ENCODE measurements at places on chromosomes 2 and 18.

DNA sequence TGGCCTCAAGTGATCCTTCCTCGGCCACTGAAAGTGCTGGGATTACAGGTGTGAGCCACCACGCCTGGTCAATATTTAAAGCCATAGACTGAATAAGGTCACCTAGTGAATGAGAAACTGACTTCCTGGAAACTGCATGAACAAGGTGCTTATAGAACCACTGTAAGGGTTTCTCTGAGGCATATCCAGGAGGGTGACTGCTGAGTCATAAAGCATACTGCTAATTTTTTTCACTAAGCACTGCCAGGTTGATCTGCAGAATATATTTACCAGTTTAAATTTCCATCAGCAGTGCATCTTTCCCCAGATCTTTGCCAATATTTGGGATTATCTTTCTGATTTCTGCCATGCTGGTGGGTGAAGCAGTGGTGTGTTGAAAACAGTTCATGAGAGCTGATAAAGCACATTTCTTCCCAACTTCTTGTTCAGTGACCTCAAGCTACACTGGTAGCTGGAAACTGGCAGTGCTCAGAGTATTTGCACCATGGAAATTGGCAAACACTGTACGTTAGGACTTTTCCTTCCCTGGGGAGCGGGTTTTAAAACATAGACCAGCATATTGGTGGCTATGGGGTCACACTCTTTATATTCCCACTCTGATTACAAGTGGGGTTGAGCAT is 4.2 kb upstream of the CLIP4 start:
- no peak for DNase-seq

- DNase-seq, result no peak
Observed at GRCh38 chr2:146037334-146037870, 1517.5 kb upstream of the ZEB2 start.

DNA sequence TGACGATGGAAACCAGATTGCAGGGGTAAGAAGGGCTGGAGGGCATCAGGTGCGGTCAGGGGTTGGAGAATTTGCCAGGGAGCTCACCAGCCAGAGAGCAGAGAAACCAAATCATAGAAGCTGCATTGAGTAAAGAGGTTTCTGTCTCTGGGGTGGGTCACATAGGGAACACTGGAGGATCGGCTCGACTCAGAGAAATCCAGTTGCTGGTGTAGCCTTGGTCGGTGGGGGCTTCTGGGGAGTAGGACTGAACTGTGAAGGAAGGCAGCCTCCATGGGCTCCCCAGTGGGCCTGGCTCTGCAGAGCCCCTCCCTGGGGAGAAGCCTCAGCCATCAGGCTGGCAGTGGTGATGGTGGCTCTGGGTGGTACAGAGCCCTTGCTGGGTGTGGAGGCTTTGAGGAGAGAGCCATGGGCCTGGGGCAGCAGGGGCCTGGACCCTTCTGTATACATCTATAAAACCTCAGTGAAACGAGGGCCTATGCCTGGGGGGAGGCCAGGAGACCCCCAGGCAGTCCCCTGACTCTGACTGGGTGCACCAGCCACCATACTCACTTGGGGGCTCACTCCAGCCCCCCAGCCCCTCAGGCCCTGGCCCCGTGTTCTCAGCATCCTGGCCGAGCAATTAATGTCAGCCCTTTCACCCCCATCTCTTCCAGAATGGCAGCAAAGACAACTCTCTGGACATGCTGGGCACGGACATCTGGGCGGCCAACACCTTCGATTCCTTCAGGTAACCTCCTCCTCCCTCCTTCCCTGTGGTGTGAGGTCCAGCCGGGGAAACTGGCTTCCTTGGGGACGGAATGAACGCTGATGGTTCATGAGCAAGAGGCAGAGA is 124.5 kb downstream of the CTIF start:
- DNase-seq, result no peak

DNA sequence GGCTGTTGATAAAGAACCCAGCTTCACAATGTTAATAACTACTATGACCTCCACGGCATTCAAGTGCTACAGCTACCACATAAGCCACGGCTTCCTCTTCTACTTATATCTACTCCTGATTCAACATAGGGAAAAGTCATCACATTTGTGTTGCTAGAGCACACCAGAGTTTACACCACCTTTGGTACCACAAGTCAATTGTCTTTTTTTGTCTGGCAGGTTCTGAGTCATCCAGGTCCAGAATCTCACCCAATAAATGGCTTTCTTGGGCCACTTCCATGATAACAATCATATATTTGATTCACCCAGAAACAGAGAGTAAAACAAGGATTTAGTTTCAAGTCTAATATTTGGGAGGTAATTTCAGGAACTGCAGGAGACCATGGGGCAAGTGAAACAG is 480.2 kb downstream of the TMX3 start:
- DNase-seq, result no peak

DNA sequence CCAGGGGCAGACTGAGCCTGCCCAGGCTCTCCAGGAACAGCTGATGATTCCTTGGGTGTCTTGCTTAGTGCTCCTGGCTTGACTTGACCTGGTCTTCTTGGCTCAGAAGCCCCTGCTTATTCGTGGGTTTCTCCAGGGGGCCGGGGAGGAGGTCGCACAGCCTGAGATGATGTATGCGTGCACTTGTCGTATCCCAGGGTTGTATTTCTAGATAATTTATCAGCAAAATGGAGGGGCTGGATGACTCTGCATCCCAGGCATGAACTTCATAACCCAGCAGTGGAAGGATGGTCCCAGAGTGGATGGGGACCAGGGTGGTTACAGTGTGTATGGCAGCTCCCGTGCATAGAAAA is 25.2 kb downstream of the IMPA2 start:
- DNase-seq, result no peak

- no peak for DNase-seq
Observed at GRCh38 chr18:73613706-73614340, 533.8 kb downstream of the FBXO15 start.

DNA sequence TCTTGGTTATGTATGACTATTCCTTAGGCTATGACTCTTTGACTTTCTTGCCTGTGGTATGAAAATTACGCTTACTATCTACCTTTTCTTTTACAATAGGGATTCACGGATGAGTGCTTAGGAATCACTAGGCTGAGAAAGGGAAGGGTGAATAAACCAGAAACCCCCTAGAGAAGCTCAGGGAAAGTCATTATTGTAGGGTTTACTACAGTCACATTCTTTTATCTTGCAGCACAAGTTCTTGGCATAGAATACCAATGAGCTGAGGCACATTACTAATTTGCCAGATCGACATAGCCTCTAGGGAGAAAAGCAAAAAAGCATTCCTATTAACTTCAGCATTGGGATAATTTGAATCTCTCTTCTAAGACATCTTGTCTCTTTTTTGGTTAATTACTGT is 103.3 kb downstream of the ST6GAL2 start:
- DNase-seq, result no peak

DNA sequence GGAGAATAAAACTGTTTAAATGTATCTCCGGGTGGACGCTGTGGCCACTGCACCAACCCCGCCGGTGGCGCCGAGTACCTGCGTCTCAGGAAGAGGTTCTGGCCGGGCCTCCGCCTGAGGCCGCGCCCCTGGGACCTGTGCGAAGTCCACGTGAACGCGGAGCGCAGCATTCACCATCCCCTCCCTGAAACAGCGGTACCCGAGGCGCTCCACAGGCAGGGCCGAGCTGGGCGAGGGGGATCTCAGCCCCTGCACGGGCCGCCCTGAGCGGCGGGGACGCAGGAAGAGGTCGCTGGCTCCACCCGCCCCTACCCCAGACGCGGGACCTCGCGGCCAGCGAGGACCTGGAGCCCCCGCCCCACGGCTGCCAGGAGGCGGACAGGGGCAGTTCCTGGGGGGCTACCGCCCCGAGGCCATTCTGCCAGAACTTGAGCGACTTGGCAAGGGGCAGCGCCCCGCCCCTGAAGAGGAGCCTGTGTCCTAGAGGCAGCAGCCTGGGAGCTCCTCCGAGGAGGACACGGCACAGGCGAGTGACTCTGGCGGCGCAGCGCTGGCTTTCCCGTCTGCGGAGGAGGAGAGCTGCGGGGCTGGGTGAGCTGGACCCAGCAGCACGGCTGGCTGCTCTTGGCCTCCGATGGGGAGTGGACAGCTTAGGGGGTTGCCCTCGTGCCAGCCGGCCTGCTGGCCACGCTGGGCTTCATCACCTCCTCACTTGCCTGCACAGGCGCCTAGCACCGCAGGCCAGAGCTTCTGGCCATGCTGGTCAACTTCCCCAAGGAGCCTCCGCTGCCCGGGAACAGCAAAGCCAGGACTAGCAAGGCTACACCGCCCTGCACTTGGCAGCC is 9.7 kb upstream of the TEKT4 start:
- no peak for DNase-seq

DNA sequence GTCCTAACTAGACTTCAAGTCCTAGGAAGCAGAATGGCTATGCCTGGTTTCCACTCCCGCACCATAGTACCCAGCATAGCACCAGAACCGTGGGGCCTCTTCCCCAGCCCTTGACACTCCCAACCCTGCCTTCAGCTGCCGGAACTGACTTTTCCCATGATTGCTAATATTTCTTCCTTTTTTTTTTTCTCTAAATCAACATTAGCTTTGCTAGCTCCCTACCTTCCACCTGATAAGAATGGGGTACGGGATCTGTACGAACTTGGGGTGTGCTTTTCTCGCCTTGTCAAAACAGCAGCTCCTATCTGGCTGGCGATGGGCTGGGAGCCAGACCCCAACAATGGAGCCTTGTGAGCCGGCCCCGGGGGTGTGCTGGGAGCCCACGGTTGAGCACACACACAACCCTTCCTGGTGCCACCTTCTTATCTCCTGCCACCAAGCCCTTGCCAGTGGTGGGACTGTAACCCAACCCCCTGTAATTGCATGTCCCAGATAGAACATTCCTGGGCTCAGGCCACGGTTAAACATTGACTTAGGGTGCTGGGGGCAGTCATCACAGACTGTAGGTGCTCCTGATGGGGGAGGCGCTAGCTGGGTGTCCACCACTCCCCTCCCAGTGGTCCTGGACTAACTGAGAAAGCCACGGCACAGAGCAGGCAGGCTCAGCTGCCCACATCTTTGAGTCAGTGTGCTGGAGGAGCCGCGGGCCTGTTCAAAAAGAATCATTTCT is 213.0 kb upstream of the HAAO start:
- DNase-seq, result no peak

DNA sequence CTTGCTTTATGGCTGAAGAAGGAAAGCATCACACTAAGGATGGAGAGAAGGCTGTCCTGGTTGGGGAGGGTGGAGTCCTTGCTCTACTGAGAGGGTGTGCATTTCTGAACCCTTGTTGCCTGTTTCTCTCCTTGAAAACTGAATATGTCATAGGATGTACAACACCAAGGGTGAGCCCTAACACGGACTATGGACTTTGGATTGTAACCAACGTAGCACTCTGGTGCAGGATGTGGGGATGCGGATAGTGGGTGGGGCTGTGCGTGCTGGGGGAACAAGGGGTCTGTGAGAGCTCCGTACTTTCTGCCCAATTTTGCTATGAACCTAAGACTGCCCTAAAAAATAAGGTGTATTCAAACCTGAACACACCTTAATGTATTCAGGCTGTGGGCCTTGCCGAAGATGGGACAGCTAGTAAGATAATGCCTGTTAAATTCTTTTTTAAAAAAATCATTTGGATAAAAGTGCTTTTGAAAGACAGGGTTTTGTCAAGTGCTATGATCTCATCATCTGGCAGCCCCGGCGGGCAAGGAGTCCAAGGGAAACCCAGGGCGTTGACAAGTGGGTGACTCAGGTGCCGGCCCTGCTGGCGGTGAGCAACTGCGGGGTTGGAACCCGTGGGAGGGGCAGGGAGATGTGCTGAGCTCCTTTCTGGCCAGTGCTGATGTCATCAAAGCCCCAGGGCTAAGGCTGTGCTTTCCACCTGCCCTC is 54.0 kb downstream of the GATA6 start:
- no peak for DNase-seq

DNA sequence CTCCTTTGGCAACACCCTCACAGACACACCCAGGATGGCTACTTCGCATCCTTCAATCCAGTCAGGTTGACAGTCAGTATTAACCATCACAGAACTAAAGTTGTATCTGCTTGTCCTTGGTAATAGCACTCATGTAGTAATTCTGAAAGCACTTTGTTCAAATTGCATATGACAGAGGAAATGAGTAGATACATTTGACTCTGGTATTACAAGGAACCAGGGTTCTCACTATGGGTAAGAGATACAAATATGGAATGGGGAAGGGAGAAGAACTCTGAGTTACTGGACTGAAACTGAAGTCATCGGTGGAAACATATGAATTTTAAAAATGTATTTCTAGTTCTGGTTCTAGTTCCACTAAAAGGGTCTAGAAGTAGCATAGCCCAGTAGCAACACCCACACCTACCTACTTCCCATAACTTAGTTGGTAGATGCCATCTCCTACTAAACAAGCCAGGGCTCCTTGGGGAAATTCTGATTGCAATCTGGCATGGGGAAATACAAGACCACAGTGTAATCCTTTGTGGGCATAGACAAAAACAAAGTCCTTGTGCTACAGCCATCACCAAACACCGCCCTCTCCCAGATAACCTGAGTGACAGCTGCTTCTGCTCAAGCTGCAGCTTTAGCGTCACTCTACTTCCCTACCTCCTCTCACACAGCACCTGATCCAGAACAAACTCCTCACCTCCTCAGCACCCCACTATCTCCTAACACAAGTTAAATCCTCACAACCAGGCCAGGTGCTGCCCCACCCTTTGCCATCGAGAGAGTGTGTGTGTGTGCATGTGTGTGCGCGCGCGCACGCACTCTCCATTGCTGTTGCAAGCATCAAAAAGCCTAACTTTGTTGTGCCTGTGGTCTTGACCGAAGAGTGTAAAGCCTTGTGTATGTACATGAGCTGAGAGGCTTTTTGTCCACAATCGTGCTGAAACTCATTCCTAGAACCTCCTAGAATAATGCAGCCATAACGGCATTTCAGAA is 31.4 kb upstream of the CD226 start:
- no peak for DNase-seq

- no peak for DNase-seq
Observed at GRCh38 chr2:11187731-11188130, 32.5 kb downstream of the SLC66A3 start.

DNA sequence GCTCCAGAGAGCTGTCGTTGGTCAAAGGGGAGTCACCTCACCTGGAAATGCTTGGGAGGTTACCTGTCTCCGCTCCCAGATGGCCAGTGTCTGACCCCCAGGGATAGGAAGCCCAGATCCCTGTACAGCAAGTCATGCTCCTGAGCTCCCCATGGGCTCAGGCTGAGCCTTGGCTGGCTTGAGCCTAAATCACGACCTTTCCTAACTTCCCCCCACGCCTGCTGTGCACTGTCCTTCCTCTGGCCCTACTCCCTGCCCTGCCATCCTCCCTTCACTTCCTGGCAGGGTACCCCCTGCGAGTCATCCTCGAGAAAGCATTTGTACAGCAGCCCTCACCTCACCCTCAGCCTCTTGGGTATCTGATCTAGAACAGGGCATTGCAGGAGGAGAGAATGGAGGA is 9.2 kb upstream of the HDAC4 start:
- no peak for DNase-seq

GRCh38 chr2:120764492-120764891 is 28.8 kb downstream of the GLI2 start:
- DNase-seq, result no peak

DNA sequence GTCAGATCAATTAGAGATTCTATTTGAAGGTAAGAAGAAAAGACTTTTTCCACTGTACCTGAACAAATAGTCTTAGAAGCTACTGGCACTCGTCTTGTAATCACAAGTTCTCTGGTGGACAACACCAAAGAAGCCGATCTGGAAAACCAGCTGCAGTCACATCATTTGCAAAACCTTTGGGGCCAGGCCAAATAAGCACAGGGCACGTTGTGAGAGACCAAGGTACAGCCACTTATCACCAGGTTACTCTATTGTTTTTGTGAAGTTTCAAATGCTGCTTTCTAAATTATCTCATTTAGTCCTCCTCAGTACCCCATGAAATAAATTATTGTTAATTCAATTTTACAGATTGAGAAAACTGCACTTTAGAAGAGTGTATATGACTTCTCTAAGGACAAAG is 18.5 kb downstream of the ROCK1 start:
- DNase-seq, result no peak

Data from stimulated activated CD8-positive, alpha-beta memory T cell treated with anti-CD3 and anti-CD28 coated beads, Interleukin-2, amount 100 ng/mL, for 1 hour (primary cell).